ENCODE measurements at places on chromosomes 4 and X.

DNA sequence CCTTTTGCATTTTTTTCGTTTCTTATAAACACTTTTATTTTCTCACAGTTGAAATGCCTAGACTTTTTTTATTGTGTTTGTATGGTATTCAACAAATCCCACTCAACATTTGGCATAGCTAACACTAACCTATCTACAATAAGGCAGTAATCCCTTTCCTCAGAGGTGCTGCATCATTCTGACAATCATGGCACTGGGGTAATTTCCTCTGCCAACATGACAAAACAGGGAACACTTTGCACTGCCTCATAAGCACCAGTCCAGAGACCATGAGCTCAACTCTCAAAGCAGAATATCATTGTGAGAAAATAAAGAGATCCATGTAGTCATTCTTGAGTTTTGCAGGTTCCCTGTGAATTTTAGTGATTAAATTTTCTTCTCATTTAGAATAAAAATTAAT is 183.8 kb upstream of the INTU start:
- DNase-seq: no peak

- no peak for DNase-seq
Observed at GRCh38 chr4:59553063-59553720, 1646.9 kb upstream of the ADGRL3 start.

DNA sequence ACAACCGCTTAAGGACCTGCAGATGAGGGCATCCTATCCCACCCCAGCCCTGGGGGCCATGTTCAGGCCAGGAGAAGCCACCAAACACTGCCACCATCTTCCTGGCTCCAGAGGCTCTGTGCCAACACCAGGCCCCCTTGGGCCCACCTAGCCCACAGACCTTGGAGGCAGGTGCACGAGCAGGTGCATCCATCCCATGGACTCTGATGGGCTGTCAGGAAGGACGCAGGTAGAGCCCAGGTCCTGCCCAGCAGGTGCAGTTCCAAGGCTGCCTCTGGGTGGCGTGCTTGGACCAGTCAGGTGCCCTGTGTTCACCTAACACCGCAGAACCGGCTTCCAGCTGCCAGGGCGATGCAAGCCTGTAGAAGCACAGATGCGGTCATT is 22.8 kb upstream of the PDE6B start:
- DNase-seq: peak; percentile 83

DNA sequence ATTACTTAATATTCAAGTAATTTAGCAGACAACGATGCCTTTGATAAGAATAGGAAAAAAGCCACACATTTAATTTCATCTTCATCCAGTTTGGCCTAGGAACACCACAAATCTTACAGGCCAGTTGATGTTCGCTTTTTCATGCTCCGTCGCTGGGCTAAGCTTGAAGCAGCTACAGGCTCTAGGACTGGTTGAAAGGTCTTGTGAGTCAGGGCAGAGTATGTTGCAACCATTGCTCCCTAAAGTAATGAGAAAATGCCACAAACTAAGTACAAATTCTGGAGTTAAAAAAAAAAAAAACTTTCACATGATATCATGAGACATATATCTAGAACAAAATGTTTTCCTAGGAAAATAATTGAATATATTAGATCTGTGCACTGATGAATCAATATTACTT is 123.8 kb downstream of the RPS6KA6 start:
- DNase-seq: no peak

DNA sequence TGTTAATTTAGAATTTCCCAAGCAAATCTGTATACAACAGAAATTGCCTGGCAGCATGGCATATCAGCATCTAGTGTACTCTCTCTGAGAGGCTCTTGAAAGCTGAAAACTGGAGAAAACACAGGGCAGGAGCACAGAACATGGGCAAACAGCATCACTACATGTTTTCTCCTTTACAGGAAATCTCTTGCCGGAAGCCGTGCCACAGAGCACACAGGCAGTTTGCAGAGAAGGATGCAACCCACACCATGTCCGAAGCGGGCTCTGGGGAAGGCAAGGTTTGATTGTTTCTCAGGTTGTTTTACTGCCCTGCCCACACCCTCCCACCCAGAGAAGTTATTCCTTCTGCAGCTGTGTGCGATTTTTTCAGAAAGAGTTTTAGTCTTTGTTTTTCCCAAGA is 41.1 kb upstream of the FAM9C start:
- DNase-seq: peak; percentile 72

DNA sequence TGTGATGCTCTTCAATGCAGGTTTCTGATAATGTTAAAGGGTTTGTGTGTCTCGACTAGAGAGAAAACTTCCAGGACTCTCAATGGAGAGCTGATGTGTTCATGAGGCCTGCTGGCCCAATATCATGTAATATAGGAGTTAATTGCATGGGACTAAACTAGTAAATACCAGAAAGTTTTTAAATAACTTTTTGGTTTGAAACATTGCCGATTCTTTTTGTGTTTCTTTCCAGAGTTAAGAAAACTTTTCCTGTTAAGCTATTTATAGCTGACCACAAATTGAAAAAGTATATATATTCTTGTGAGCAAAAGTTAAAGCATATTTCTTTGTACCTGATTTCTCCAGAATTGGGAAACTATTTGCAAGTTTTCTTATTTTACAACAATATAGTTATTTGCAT is 49.7 kb downstream of the FAM9B start:
- no peak for DNase-seq

GRCh38 chr4:176753049-176753448 is 39.7 kb downstream of the VEGFC start:
- DNase-seq: no peak

- DNase-seq: no peak
Observed at GRCh38 chrX:133213117-133213516, 5.0 kb downstream of the TFDP3 start.

DNA sequence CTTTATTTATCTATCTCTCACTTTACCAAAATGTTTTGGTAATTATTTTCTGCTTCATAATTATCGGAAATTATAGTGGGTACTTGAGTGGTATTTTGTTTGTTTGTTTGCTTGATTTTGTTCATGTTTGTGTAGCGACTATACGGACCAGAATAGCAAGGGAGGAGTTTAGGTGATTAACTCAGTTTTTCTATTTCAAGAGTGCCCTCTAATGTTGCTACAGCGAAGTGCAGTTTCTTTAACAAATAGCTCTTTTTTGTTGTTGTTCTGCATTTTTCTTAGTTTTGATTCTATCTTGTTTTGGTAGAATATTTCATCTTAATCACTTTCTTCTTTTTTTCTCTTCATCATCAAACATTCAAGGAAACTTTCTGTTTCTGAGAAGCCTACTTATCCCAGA is 40.8 kb upstream of the QRFPR start:
- DNase-seq: no peak

DNA sequence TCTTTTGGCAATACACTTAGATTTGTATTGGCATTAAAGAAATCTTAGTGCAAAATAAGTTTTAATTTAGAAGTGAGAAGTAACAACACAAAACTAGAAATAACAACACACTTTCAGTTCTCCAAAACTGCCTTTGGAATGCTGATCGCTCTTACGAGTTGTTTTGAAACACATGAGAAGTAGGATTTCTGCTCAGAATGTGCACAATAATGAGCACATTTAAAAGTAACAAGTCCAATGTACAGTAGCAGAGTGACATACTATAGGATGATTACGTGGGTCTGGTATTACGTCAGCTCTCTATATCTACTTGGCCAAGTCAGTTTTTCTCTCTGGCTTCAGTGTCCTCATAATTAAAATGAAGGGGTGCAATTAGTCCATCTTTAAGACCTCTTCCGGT is 164.8 kb downstream of the CHM start:
- no peak for DNase-seq

DNA sequence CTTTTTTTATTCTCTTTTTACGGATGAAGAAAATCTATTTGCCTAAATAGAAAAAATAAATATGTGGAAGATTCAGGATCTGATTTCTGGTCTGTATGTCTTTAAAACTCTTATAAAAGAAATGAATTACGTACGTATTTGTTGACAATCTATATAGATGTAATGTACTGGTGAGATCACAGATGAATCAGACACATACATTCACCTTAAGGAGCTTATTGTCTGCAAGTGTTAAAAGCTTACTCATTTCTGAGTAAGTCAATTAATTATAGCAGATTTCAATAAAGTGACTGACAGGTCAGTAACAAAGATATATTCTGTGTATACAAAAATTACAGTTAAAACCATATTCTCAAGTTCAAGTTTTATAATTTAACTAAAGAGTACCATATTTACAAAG is 66.6 kb upstream of the NAF1 start:
- no peak for DNase-seq

DNA sequence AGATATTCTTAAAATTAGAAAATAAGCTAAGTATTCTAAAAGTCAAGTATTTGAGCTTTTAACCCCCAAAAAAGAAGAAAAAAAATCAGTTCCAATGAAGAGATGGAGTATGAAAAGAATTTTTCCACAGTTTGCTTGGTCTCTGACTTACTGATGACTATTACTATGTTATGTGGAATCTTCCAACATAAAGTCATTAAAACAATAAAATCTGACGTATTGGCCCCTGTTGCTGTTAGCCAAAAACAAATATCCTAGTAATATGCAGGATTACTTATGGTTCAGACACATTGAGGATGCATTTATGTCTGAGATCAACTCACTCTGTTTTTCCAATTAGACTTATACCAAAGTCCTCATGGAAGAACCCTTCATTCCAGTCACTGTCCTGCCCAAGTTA is 517.2 kb upstream of the ADGRL3 start:
- no peak for DNase-seq

- DNase-seq: no peak
Observed at GRCh38 chr4:82421796-82422560, 8.3 kb downstream of the HNRNPDL start.

DNA sequence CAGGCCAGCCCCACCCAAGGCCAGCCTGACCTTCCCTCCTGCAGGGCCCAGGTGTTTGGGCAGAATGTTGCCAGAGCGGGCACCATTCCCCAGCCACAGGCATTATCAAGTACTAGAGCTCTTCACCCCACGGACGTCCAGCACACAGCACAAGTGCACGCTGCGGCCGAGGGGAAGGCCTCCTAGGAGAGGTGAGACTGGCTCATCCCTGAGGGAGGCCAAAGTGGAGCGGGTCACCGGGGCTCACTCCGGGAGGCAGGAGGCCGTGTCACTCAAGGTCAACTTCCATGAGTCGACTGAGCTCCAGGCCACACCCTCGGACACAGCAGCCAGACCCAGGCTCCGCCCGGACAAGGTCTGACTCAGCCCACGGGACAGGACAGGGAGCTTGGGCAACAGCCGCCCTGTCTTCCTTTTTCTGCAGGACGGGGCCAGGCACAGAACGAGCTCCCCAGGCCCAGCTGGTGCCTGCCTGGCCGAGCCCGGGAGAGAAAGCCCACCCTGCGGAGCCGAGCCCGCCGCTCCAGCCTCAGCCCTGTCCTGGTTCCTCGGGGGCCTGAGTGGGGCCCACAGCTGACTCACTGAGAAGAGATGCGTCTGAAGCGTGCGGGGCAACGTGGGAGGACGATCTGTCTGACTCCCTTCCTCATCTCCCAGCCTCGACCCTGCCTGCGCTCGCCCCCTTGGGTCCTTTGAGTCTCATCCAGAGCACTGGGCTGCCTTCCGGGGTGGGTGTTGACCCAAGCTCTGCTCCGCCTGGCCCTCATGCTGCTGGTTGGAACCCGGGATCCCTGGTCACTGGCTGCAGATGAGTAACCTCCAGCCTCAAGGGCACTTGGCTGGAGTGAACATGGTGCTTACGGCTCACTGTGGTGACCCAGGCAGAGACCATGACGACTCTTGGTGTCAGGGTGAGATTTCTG is 1.6 kb downstream of the SLC49A3 start:
- DNase-seq: no peak

DNA sequence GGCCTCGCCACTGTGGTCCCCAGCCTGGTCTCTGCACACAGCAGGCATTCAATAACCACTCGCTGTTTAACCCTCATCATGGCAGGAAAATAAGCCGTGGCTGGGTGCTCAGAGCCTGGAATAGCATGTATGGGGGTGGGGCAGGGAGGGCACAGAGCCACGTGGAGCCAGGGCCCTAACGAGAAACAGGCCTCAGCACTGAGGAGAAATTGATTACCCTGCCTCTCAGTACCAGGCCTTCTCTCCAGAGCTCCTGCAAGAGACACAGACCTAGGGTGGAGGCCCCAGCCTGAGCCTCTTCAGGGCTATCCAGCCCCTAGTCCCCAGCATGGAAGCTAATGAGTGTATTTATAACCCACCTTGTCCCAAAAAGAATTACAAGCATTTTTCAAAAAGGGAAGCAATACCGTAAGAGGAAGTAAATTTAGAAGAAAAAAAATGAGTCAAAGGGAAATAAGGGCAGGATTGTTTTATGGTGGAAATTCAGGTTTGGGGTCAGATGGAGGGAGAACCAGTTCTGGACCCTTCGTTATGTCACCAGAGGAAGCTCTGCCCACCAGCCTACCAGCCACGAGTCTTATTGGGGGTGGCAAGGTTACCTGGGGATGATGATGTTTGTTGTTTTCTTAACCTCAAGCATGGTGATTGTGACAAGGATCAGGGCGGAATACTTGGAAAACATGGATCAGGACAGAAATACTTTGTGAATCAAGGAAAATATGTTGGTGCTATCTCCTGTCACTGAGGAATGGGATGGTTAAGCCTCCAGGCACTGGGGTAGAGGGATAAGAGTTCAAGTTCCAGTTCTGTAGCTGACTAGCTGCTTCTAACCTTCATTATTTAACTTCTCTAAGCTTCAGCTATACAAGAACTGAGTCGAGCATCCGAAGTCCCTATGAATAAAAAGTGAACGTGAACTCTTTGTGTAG is 101.9 kb upstream of the RBPJ start:
- no peak for DNase-seq
